Natural killer cell (primary cell): ENCODE measurements at places on chromosomes 4 and X.

DNA sequence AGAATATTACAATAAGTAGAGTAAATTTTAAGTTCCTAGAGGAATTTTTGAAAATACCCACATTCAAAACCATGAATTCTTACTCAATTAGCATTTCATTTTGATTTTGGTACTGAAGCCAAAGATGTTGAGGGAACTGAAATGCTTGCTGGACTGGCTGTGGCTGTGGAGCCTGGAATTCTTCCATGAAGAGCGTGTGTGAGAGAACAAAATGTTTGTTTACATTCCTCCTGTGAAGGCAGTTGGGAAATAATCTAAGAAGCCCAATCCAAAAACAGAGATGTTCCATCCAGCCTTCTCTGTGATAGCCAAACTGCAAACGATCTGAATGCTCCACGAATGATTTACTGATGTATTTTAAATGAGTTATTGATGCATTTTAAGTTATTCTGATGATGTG, 3.8 kb upstream of the ADH1B start:
- DNase-seq, result no peak

- no peak for DNase-seq
These were observed 1222.0 kb upstream of the TENM3 start for GRCh38 chr4:181021213-181021612.

GRCh38 chr4:167088115-167088514, 146.2 kb downstream of the SPOCK3 start:
- DNase-seq, result no peak

GRCh38 chr4:78179196-78179595, 122.1 kb downstream of the FRAS1 start:
- no peak for DNase-seq

DNA sequence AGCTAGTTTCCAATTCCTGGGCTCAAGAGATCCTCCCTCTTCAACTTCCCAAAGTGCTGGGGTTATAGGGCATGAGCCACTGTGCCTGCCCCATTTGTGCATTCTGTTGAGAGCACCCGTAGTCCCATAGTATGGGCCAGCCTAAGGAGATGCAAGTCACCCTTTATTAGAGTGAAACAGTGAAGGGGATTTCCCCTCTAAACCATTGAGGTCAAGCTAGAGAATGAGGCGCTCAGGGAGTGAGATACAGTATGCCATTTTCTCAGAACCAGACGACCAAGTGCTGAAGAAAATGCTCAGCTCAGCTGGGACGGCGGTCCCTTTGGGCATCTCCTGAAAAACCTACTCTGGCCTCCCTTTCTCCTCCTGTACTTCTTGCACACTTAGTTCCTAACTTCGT, 18.7 kb downstream of the RNF4 start:
- DNase-seq, result no peak

DNA sequence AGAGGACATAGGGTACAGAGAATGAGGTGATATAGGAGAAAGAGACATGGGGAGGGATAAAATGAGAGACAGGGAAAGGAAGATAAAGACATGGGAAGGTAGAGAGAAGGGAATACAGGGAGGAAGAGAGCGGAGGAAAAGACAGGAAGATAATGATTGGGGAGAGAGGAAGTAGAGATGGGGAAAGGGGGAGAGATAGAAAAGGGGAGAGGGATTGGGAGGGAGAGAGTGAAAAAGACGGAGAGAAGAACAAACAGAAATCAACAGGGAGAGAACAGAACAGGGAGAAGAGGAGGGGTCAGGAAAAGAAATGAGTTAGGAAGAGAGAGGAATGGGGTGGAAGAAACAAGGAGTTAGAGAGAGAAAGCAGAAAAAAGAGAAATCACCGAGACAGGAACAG, 4.6 kb downstream of the GRIPAP1 start:
- DNase-seq, result no peak

DNA sequence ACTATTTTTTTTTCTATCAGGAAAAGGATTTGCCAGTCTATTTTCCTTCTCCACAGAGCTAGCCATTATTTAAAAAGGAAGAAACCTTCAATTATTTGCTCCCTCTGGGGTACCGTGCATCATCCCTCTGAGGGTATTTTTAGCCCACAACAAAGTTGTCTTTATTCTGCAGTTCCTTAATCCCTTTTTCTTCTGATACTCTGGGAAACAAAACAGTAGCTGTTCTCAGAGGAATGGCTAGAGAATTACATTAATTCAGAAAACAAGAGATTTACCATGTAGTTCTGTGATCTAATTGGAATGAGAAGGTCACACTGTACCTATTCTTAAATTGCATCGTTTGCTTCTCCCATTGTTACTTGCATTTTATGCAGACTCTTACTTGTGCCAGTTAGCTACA, 1056.7 kb downstream of the STIM2 start:
- DNase-seq, result no peak

GRCh38 chr4:56703378-56703777, 22.3 kb upstream of the HOPX start:
- DNase-seq, result no peak

- DNase-seq, result no peak
These were observed 27.3 kb upstream of the XAGE2 start for GRCh38 chrX:52341493-52341892.

- no peak for DNase-seq
These were observed 16.3 kb downstream of the MAML3 start for GRCh38 chr4:140137671-140138070.

DNA sequence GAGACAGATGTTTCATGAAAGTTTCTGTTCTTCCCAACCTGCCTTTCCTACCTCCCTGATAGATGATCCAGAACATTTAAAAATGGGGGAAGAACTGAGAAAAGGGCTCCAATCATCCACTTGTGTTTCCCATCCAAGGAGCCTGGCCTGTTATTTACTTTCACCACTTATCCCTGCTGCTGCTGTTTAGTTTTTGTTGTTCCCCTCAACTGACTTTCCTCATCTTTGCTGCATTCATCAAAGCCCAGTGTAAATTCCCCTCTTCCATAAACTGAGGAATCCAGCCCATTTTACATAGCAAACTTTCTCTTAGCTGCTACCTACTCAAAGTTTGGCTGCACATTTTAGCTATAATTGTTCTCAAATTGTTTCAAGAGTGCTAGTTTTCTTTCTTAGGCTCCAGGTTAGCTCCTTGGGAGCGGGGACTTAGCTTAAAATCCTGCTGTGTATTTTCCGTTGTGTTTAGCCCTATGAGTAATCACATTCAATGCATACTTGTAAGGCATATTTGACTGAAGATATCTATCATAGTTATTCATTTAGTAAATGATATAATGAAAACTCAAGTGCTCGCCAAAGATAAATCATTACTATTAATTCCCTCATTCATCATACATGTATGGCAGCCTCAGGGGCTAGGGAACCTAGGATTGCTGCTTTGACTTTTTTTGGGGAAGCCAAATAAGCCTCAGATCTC, 1.4 kb upstream of the PTPN13 start:
- DNase-seq, result no peak

DNA sequence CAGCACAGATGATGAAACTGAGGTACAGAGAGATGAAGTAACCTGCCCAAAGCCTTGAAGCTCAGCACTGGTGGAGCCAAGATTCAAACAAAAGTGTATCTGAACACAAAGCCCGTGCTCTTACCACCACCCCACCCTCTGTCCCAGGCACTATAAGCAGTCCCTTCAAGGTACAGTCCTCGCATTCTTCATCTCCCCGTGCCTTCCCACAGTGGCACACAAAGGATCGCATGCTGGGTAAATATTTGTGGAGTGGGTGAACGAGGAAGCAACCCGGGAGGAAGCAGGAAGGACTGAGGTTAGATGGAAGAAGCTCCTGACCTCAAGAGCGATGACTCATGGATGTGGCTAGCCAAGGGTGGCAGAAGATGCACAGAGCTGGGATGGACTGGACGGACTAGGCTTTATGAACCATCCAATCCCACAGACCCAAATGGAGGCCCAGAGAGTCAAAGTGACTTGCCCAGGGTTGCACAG, 18.4 kb downstream of the IQSEC2 start:
- DNase-seq, result no peak

DNA sequence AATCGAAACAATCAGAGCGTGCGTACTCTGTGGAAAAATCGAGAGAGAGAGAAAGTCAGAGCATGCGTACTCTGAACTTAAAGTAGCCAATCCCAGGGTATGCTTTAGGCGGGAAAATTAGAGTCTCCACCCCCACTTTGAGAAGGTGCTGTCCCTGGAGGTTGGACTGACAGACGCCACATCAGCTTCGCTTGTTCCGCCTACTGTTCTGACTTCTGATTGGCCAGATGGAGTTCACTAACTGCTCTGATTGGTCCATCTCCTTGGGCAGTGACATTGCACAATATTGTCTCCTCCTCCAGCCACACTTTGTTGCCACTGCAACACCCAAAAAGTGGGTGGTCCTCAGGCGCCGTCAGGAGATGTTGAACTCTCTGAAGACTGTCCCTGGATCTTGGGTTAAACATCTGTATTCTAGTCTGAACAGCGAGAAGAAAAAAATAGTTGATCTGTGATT, at the start of gene SSX5:
Gene SSX5, minus strand, starts transcription at position 51 of the 457 bp plus-strand sequence. CDS start 1,437 bp downstream, outside the sequence.
- DNase-seq, result no peak

GRCh38 chr4:25535278-25535677, 120.4 kb upstream of the SLC34A2 start:
- DNase-seq, result no peak

- DNase-seq, result no peak
These were observed 140.8 kb downstream of the OPHN1 start for GRCh38 chrX:68292471-68292870.

DNA sequence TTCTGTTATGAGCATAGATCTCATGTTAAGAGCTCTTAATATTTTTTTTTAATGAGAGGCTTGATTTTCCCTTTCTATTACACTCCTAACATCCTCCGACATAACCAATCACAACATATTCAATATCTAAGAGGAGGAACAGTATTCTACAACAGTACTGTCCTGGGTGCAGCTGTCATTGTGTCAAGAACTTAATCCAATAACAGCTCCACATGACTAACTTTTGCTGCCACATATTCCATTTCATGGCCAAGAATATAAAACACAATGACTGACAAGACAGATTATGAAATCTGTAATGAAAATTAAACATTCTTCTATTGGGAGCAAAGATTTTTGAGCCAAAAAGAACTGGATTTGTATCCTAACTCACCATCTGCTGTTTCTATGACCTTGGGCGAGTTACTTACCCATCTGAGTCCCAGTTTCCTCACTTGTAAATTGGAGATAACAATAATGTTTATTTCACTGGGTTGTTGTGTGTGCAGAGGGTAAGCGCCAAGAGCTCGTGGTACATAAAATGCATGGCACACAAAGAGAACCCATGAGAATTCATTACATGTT, 405.6 kb downstream of the SPRY1 start:
- DNase-seq, result no peak

- no peak for DNase-seq
These were observed 19.0 kb upstream of the SUPT20HL2 start for GRCh38 chrX:24332878-24333277.

- no peak for DNase-seq
These were observed 2.6 kb downstream of the PLP1 start for GRCh38 chrX:103779141-103779789.

GRCh38 chr4:187128976-187129375, 405.3 kb upstream of the FAT1 start:
- no peak for DNase-seq
